ENCODE measurements at places on chromosomes 5 and 9.
A peak's percentile ranks its signal among the peaks of the same experiment; 100 is the strongest.

DNA sequence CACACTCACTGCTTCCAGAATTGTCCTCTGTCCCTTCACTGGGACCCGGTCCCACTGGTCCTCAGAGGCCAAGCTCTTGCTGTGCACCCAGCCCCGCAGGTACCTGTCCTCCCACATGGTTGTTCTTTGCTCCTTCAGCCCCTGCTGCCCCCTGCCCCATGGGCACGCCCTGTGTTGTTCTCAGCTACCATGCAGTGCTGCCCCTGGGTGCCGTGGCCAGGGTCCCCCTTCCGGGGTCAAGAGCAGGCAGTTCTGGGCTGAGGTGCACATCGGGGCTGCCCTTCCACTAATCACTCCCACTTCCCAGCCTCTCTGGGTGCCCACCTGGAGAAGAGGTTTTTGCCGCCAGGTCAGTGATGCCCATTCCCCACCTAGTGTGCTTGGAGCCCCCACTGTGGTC lies 31.9 kb upstream of the SUSD3 start:
- DNase-seq = no peak

- DNase-seq = no peak
Observed at GRCh38 chr5:51832934-51833470, 449.8 kb downstream of the ISL1 start.

DNA sequence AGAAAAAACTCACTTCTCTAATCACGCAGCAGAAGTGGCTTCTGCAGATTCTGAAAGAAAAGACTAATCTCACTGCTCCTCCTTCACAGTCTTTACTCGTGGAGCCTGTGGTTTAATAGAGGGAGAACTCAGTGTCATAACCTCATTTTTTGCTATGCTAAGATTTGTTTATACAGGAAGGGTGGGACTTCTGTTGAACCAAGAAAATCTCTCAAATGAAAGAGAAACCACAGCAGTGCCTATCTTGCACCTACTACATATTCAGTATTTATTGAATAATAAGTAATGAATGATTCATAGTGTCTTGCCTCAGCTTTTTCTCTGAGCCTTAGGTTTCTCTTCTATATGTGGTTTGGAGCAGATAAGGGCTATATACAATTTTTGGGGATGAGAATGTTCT lies 136.1 kb upstream of the DMAC1 start:
- DNase-seq = peak; percentile 15

DNA sequence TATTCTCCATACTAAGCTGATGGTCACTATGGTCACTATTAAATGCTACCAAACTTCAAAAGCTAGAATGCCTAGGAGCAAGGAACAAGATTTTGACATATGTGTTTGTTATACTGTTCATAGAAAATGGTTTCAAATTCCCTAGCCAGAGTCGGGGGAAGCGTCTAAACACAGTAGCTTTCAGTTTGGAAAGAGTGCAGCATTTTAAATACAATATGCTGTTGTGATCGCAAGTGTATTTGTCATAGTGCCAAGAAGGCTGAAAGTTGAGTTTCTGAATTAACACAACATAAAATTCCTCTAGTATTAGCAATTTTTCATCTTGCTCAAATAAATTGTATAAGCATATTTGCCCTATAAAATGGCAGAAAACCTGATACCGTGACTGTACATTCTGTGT lies 280.4 kb downstream of the ZNF608 start:
- no peak for DNase-seq

DNA sequence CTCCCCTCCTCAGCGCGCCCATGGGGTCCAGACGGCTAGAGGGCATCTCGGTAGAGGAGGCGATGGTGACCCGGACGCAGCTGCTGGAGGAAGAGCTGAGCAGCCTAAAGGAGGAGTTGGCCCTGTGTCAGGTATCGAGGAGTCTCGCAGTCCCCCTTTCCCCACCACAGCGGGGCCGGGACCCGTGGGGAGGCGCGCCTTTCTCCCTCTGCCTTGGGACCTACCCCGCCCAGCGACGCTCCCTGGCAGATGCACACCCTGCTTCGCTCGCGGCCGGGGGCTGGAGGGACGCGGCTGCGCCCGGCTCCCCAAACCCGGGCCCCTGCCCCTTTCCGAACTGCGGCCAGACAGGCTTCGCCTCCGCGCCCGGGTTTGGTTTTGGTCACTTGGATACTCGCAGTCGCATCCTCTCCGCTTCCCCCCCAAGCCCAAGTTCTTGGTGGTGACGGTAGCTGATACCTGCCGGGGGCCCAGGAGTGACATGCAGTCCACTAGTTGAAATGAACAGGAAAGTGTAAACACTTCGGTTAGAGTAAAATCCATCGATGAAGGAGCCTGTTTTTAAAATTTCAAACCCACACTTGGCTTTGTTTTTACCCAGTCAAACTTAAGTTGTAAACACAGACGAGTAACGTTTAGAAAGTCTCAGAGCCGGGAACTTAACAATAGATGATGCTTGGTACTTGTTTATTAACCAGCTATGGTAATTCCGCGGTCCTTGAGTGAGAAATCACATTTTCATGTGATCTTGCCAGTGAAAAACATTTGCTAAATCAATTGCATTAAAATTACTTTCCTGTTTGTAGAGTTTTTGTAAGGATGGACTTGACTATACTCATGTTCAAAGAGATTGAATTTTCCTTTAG lies 688 bp downstream of the CNTLN start:
- no peak for DNase-seq

DNA sequence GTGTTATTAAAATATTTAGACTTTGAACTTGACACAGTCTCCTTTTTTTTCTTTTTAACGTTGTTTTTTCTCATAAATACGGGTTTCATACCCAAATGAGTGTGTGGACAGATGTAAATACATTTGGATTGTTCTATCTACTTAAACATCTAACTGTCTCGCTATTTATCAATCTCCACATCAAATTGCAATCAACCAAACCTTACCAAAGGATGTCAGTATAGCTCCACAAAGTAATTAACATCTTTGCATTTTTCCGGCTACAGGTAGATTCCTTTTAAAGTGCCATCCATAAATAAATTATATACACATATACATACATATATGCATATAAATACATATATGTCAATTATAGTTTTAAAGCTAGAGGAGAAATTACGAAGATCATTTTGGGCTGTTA lies 705 bp upstream of the CDH10 start:
- no peak for DNase-seq
